CD8-positive, alpha-beta memory T cell (primary cell): ENCODE measurements at places on chromosomes 11 and 22.

DNA sequence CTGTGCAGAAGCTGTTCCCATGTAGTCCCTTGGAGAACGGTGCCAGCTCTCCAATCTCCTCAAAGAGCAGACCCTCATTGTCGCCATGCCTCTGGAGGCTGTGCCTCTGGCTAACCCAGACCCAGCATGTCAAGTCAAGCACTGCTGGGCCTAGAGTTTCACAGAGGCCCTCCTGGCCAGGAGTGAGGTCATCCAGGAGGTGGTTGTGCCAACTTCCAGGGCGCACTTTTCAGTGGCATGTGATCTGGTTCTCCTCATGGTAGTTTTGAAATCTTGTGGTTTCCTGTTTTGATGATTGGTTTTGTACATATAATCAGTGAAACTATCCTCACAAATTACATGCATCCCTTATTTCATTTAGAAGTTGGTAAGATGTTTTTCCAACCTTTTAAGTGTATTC is 78.9 kb downstream of the PPFIBP2 start:
- DNase-seq: no peak

GRCh38 chr11:35066783-35067423 is 72.1 kb upstream of the CD44 start:
- no peak for DNase-seq

DNA sequence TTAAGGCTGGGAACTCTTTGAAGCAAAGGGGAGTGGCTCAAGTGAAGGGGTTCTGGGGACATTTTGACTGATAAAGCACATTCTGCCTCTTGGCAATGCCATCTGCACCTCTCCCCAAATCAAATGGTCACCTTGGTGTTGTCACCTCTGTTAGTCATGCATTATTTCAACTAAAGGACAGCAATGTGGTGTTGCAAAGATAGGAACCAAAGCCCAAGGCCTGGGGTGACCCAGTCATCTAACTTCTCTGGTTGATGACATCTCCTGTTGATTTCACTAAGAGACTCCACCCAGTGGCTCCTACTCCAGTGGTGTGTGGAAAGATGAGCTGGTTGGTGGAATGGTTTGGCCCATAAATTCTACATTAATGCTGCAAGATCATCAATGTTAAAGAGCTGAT is 7.8 kb upstream of the MS4A1 start:
- DNase-seq: no peak

GRCh38 chr22:39883057-39883456 is 10.5 kb downstream of the ENTHD1 start:
- no peak for DNase-seq
